Aorta (tissue), 5 donors: ENCODE measurements at places on chromosomes 6 and 20.

GRCh38 chr6:2970753-2971419, 481 bp downstream of the SERPINB6 start:
- H3K36me3 ChIP-seq, result no peaks in the 10 kb centered on the region
- no peaks in the 10 kb centered on the region for H3K27me3 ChIP-seq
- H3K4me3 ChIP-seq, result peak overlapping the region; percentile 74
- peak; percentile 94 for DNase-seq
- peak overlapping the region; percentile 79 for H3K27ac ChIP-seq

DNA sequence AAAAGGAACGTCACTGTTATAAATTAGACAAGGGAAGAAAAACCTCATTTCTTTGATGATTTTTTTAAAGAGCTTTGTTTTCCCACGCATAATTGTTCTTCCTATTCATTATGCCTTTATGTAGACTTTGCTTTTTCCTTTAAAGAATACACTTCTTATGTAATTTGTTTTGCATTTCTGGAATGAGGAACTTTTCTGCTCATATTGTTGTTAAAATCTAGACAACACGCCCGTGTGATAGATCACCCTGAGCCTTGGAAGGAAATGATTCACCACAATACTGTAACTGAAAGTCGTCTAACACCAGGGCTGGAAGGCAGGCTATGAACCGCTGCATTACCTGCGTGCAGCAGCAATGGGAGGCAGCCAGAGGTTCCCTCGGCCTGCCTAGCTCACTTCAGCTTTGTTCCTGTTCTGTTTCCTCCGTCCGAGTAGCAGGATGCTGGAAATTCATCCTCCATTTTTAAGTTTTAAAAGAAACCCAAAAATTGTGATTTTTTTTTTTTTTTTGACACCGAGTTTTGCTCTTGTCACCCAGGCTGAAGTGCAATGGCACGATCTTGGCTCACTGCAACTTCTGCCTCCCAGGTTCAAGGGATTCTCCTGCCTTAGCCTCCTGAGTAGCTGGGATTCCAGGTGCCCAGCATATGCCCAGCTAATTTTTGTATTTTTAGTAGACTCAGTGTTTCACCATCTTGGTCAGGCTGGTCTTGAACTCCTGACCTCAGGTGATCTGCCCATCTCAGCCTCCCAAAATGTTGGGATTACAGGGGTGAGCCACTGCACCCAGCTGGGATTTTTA, 49.6 kb upstream of the ZNF217 start:
- H3K4me1 ChIP-seq, result no peaks in the 10 kb centered on the region
- H3K36me3 ChIP-seq, result no peaks in the 10 kb centered on the region
- H3K27ac ChIP-seq, result no peak overlapping the region
- no peak overlapping the region for H3K4me3 ChIP-seq
- H3K27me3 ChIP-seq, result no peaks in the 10 kb centered on the region

DNA sequence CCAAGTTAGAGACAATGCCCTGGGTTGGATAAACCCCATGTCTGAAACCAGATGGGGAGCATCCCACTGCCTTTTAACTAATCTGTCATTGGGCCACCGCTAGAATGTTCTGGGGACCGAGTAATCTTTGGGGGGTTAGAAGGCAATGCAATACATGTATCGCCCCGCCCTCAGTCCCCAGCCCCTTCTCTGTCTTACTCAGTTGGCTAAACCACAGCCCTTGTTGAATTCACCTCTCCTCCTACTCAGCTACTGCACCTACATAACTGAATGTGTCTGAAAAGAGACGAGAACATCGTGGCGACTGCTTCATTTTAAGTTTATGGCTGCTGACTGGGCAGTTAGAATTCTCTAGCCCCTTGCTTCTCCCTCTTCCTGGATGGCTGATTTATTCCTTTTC, 15.1 kb upstream of the CCR6 start:
- H3K27ac ChIP-seq, result no peak overlapping the region
- H3K4me3 ChIP-seq, result no peak overlapping the region
- no peak for DNase-seq
- H3K27me3 ChIP-seq, result no peaks in the 10 kb centered on the region
- no peaks in the 10 kb centered on the region for H3K4me1 ChIP-seq
- no peaks in the 10 kb centered on the region for H3K36me3 ChIP-seq

DNA sequence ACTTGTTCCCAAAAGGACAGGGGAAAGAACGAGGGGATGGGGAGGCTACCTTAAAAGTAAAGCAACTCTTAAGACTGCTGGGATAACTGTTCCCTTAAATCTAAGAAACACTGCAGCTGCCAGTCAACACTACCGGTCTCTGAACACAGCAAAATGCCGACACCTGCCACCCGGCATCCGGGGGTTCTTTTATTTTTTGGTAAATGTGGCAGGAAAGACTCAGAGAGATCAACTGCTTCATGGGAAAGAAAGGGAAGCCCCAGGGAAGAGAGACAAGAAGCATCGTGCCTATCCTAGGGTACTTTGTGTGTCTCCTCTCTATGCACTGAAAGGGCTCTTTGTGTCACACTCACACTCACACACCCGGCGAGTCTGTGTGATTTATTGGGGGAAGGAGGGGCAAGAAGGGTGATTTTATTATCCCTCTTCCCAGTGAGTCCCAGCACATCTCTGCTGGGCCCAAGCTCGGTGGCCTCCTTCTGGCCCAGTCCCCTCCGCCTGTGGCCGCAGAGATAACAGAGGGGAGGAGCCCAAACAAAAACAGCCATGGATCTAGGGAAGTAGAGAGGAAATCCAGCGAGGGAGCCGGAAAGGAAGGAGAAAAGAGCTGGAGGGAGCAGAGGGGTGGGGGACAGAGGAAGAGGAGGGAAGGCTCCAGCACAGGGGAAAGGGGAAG, 1.4 kb downstream of the FYN start:
- H3K36me3 ChIP-seq, result no peaks in the 10 kb centered on the region
- no peak for DNase-seq
- peak overlapping the region; percentile 97 for H3K4me3 ChIP-seq
- H3K27ac ChIP-seq, result no peak overlapping the region
- H3K4me1 ChIP-seq, result no peaks in the 10 kb centered on the region
- no peaks in the 10 kb centered on the region for H3K27me3 ChIP-seq

DNA sequence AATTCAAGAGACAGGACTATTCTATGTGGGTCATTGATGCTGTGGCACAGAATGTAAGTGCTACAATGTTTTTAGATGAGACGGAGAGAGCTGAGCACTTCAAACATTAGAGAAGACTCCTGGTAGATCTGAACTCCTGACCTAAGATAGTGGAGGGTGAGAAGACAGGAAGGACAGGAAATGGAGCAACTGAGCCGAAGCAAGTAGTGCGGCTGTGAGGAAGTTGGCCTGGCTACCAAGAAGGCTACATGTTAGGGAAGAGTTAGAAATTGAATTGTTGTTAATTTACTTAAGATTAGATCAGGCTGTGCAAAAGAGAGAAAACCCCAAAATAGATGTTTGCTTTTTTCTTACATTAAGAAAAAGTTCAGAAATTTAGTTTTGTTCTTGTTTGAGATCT, 14.4 kb upstream of the MLIP start:
- H3K4me1 ChIP-seq, result no peaks in the 10 kb centered on the region
- H3K36me3 ChIP-seq, result no peaks in the 10 kb centered on the region
- H3K4me3 ChIP-seq, result no peak overlapping the region
- H3K27ac ChIP-seq, result no peak overlapping the region
- DNase-seq, result no peak

DNA sequence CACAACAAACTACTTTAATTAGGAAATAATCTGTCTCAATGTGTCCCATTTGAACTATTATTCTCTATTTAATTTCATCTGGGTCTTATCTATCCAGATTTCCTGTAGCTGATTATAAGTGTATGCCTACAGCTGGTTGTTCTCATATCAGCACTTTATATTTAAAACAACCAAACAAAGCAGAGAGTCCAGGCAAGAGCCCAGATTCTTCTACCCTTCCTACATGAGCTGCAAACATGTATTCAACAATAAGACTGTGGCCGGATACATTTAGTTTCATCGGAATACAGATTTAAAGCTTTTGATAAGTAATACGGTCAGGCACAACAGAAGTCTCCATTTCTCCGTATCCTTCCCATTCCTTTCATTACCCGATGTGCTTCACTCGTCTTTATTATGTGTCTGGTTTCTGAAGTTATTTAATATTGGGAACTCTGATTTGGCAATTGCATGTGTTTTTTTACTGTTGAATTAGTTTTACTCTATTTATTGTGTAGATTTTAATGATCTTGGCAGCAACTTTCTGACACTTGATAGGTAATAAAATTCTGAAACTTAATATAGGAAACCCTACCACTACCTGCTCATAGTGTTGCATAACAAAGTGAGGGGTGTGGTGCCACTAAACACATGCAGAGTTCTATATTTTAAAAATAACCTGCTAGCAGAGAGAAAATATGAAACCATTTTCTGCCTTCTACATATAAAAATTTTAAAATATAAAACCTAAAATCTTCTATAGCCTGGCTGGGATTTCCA, 653.5 kb upstream of the PTCHD4 start:
- H3K4me1 ChIP-seq, result no peaks in the 10 kb centered on the region
- no peak for DNase-seq
- no peaks in the 10 kb centered on the region for H3K36me3 ChIP-seq

DNA sequence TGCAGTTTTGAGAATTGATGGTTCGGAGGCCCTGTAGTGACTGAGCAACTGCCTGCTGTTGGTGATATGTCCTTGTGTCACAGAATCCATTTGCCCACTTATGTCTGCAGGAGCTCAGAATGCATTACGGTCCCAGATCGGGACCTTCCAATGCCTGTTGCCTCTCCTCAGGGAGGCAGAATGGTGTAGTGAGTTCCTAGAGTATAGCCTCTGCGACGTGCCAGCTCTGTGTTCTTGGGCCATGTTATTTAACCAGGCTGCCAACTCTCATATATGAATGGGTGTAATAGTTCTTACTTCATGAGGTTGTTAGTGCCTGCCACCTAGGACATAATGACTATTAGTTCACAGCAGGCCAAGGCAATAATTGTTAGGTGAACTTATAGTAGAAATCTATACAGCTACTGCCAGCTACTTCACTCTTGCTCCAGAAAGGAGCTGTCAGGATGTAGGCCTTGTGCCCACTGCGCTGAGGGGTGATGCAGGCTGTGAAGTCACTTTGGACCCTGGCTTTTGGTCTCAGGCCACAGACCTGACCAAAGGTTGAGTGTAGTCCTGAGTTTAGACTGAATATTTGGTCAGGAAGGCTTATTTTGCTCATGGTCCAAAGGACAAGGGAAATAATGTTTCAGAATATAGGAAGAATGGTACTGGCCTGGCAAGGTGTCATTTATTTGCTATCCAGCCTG, 82.1 kb downstream of the ASXL1 start:
- H3K27me3 ChIP-seq, result no peaks in the 10 kb centered on the region
- no peak for DNase-seq
- no peak overlapping the region for H3K4me3 ChIP-seq
- H3K4me1 ChIP-seq, result no peaks in the 10 kb centered on the region
- no peak overlapping the region for H3K27ac ChIP-seq

- H3K4me3 ChIP-seq, result peak overlapping the region; percentile 79
- DNase-seq, result peak; percentile 84
- H3K27ac ChIP-seq, result peak overlapping the region; percentile 96
- H3K4me1 ChIP-seq, result peaks cover 5% of the 10 kb centered on the region
- H3K27me3 ChIP-seq, result no peaks in the 10 kb centered on the region
Observed at GRCh38 chr20:19976595-19977372, 40.4 kb upstream of the NAA20 start.

DNA sequence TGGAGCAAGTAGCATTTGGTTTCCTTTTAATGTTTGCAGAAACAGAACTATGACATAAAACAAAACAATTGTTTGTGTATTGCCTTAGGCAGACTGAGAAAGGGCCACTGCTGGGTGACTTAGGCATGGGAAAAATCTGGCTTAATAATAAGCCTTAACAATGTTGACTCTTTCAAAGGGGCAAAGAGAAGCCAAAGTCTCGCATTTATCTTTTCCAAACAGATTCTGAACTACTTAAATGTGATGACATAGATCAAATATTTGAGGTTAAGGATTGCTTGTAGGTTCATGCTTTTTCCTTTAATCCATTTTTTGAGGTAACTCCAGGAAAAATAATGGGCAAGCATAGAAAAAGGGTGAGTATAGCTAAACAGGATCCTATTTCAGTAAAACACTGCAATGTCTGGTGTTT, 39.6 kb downstream of the ADAT2 start:
- H3K27ac ChIP-seq, result peak overlapping the region; percentile 57
- no peaks in the 10 kb centered on the region for H3K36me3 ChIP-seq
- no peak for DNase-seq
- no peak overlapping the region for H3K4me3 ChIP-seq
- no peaks in the 10 kb centered on the region for H3K4me1 ChIP-seq

- H3K4me1 ChIP-seq, result no peaks in the 10 kb centered on the region
- H3K4me3 ChIP-seq, result no peak overlapping the region
- no peaks in the 10 kb centered on the region for H3K27me3 ChIP-seq
- H3K36me3 ChIP-seq, result no peaks in the 10 kb centered on the region
Observed at GRCh38 chr6:8361259-8361658, 74.1 kb downstream of the SLC35B3 start.

- peaks cover 7% of the 10 kb centered on the region for H3K4me1 ChIP-seq
- DNase-seq, result no peak
- peak overlapping the region; percentile 48 for H3K27ac ChIP-seq
- no peaks in the 10 kb centered on the region for H3K27me3 ChIP-seq
Observed at GRCh38 chr6:130968476-130968875, 94.6 kb downstream of the EPB41L2 start.

DNA sequence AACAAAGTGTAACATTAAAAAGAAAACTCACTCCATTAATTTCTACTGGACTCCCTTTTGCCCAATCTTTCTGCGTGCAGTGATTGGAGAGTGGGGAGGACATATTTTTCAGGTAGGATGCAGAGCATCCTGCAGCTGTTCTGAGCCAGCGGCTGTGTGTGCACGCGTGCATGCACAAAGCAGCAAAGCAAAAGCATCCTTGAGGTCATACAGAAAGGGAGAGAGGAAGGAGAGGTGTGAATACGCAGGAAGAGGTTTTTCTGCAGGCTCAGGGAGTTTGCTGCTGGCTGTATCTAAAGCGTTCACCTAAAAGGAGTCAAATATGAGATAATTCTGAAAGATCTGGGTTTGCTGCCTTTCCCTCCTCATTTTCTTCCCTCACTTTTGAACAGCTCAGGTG, 108.4 kb downstream of the HUS1B start:
- H3K27me3 ChIP-seq, result no peaks in the 10 kb centered on the region
- H3K4me3 ChIP-seq, result no peak overlapping the region
- H3K27ac ChIP-seq, result no peak overlapping the region
- no peak for DNase-seq
- no peaks in the 10 kb centered on the region for H3K4me1 ChIP-seq
- H3K36me3 ChIP-seq, result peaks cover 5% of the 10 kb centered on the region

DNA sequence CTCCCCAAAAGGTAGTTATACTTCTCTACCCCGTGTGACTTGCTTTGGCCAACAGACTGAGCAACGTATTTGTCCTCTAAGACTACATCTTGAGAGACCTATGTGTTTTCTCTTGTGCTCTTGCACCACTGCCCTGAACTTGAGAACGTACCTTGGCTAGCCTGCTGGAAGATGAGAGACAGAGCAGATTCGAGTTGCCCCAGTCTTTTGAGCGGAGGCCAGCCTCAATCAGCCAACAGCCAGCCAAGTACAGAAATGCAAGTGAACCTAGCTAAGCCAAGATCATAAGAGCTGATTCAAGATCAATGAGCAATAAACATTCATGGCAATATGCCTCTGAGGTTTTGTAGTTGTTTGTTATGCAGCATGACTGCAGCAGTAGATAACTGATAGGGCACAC, 98.4 kb downstream of the PAK5 start:
- H3K36me3 ChIP-seq, result no peaks in the 10 kb centered on the region
- H3K27me3 ChIP-seq, result no peaks in the 10 kb centered on the region
- no peak overlapping the region for H3K4me3 ChIP-seq

GRCh38 chr6:31776989-31777666, at the start of gene VWA7:
Gene VWA7, minus strand, starts transcription at chr6:31777328. Its CDS starts 549 bp downstream, at chr6:31776779.
- H3K36me3 ChIP-seq, result no peaks in the 10 kb centered on the region
- H3K4me1 ChIP-seq, result no peaks in the 10 kb centered on the region
- H3K4me3 ChIP-seq, result no peak within 1 kb of the TSS
- H3K27me3 ChIP-seq, result no peaks in the 10 kb centered on the region

- H3K4me3 ChIP-seq, result no peak overlapping the region
- H3K27ac ChIP-seq, result no peak overlapping the region
- DNase-seq, result no peak
- H3K36me3 ChIP-seq, result no peaks in the 10 kb centered on the region
- no peaks in the 10 kb centered on the region for H3K4me1 ChIP-seq
Observed at GRCh38 chr6:133404151-133404550, 163.0 kb downstream of the EYA4 start.
